Natural killer cell (primary cell): ENCODE measurements at places on chromosomes 5 and 9. TPM values are rescaled to one million over a fixed set of nuclear protein-coding genes. Genes with fewer than 3 reads are reported as not detected.

DNA sequence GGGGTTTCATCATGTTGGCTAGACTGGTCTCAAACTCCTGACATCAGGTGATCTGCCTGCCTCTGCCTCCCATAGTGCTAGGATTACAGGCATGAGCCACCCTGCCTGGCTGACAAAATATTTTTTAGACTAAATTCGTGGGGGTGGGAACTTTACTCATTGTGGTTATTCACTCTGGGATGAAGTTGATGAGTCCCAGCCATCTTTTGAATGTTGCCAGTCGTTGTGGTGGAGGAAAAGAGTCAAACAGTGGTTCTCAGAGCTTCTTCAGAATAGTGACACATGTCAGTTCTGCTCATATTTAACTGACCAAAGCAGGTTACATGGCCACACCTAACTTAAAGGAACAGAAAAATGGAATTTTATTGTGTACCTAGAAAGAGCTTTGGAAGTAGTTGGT lies 6.9 kb downstream of the SREK1 start:
- H3K27me3 ChIP-seq, result no peaks in the 10 kb centered on the region
- DNase-seq, result no peak
- no peak overlapping the region for H3K27ac ChIP-seq

DNA sequence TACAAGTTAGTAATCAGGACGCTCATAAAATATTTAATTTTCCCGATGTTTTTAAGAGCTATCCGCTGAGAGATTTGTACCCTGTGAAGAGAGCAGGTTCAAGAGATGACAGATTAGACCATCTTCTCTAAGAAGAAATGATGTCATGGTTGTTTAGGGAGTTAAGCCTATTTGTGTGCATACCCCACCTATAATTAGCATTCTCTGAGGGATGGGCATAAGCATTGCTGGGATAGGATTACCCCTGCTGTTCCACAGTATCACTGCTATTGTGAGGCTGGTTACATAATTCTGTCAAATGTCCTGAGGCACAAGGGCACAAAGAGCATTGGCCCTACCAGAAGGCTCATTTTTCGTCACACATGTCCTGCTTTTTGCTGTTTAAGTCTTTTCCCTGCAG lies 687.0 kb downstream of the CETN3 start:
- H3K4me3 ChIP-seq, result no peak overlapping the region
- no peak for DNase-seq
- H3K4me1 ChIP-seq, result no peaks in the 10 kb centered on the region
- H3K36me3 ChIP-seq, result no peaks in the 10 kb centered on the region
- no peak overlapping the region for H3K27ac ChIP-seq
- no peaks in the 10 kb centered on the region for H3K27me3 ChIP-seq

DNA sequence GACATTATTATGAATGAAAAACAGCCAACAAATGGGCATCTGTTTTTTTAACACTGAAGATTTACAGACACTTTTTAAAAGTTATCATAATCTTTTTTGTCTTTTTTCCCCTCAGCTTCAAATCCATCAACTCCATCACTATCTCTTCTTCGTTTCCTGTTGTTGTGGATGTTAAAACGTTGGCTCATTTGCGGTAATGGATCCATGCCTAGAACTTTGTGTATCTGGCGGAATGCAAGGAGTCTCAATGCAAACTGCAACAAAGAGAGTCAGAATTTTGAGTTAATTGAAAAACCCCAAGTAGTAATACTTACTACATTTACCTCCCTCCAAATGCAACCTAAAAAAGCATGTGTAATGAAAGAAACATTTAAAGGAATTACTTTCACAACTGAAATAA lies 42.9 kb upstream of the MTMR12 start:
- no peak overlapping the region for H3K4me3 ChIP-seq
- no peaks in the 10 kb centered on the region for H3K4me1 ChIP-seq
- H3K27ac ChIP-seq, result no peak overlapping the region
- DNase-seq, result no peak
- H3K27me3 ChIP-seq, result no peaks in the 10 kb centered on the region

The GZMA gene
- total RNA-seq, result 621 TPM

The CAVIN4 gene
- total RNA-seq, result 0.21 TPM

The PLAC8L1 gene
- total RNA-seq, result not detected

The IGIP gene
- total RNA-seq, result 4.0 TPM

The RAD17 gene
- 24.4 TPM for total RNA-seq

The TAS2R1 gene
- total RNA-seq, result not detected
